ENCODE measurements at places on chromosomes 6 and 20.

DNA sequence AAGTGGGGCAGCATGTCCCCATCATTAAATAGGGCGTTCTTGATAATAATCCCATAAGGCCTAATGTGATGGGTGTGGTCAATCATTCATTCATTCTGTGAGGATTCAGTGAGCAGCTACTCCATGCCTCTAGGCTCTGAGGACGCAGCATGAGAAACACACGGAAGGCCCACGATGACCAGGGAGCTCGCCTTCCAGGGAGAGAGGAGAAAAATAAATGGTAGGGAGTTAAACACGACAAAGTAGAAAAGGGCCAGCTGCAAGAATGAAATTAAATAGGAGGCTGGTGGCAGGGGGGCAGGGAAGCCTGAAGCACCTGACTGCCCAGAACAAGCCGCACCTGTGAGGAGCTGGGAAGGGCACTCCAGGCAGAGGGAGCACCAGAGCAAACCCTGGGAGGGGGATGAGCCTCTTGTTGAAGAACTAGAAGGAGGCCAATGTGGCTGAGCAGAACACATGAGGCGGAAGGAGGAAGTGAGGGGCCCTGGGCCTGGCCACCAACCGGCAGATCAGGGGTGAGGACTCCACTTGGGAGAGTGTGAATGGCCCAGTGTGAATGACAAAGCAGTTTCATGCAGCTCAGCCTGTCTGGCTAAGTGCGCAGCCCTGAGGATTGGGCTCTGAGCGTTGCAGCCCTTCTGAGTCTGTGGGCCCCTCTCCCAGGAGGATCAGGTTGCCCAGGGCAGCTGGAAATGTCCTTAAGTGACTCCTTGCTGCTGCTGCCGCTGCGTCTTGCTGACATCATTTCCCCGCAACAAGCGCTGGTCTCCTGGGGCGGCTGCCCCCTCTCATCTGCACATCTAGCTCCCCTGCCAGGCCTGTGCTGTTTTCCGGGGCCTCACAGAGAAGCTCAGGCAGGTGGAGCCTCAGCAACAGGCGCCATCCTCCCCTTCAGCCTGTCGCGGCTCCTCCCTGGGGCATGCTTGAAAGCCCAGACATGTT lies 99.9 kb downstream of the CDH26 start:
- DNase-seq, result no peak

DNA sequence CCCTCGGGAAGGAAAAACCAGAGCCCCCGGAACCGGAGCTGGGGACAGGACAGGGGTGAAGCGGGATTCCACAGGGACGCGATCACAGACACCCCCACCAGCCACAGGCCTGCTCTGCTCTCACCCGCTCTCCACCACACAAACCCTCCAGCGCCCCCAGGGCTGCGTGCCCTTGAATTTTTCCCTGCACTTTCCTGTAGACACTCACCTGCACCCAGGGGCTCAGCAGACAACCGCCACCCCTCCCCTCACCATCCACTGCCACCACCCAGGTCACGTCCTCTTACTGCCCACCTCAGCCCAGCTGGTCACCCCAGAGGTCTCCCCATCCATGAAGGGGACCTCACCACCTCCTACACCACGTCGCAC lies 631 bp downstream of the ULBP2 start:
- no peak for DNase-seq

DNA sequence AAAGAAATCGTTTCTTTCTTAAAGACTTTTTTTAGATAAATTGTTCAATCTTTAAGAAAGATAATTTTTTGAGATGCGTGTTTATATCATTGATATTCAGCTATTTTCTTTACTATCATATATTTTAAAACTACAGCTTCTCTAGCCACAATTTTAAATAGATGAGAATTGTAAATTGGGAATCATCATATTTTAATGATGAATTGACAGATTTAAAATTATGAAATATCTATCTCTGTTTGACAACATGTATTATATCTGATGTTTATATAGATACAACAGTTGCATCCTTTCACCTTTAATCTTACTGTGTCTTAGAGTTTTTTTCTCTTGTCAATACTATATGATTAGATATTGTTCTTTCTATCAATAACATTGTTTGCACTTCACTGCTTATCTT lies 762.3 kb upstream of the GJE1 start:
- DNase-seq, result no peak

DNA sequence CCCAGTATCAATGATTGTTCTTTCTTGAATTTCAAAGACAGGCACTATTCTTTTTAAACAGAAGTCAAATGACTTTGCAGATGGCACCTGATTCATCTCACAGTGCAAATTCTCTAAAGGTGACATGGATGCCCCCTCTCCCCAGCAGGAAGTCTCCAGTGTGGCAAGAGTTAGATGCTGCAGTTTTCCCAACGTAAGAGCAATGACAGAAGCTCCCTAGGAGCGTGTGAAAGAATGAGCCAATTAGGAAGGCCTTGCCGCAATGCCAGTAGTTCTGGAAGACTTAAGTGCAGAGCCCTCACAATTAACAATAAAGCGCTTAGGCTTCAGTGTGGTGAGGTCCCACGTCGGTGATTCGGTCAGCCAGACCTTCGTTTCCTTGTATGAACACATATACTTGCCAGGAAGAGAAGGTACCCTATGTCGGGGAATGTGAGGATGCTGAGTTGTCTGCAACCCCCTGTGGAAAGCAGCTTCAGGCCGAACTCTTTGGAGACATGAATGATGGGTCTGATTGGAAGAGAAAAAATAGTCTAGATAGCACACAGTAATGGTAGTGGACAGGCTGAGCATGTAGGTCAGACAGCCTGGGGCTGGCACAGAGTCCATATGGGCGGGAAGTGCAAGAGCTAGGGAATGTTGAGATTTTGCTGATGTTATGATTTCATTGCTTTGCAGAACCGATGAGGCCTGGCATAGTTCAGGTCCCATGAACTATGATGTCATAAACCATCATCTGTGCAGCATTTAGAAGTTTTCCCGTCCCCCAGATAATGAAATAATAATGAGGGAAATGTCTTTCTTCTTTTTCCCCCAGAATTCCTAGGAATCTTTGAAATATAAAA lies 132.6 kb downstream of the PHACTR1 start:
- DNase-seq, result no peak

GRCh38 chr6:39330476-39330875 lies 8.0 kb upstream of the KCNK16 start:
- no peak for DNase-seq

DNA sequence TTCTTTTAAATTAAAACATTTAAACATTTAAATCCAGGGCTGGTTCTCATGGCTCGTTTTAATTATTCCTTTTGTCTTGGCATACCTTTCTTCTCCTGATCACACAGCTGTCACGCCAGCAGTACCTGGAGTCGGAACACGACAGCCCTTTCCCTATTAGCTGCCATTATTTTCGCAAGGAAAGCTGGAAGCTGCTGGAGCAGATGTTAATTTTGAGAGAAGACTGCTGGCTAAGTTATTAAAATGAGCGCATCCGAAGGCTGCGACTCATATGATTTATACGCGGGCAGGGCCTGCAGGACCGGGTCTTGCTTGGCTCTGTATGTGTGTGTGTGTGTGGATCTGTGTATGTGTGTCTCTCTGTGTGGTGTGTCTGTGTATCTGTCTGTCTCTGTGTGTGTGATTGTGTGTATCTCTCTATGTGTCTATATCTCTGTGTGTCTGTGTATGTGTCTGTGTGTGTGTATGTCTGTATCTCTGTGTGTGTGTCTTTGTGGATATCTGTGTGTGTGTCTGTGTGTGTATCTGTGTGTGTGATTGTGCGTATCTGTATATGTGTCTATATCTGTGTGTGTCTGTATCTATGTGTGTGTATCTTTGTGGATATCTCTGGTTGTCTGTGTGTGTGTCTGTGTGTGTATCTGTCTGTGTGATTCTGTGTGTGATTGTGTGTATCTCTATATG lies 191.5 kb downstream of the CDH4 start:
- DNase-seq, result no peak

DNA sequence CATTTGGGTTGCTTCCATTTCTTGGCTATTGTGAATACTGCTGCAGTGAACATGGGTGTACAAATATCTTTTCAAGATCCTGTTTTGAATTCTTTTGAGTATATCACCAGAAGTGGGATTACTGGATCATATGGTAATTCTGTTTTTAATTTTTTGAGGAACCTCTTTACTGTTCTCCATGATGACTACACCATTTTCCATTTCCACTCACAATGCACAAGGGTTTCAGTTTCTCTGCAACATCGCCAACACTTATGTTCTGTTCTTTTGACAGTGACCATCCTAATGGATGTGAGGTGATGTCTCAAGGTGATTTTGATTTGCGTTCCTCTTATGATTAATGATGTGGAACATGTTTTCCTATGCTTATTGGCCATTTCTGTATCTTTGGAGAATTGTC lies 214.4 kb upstream of the ZFP64 start:
- DNase-seq, result no peak

DNA sequence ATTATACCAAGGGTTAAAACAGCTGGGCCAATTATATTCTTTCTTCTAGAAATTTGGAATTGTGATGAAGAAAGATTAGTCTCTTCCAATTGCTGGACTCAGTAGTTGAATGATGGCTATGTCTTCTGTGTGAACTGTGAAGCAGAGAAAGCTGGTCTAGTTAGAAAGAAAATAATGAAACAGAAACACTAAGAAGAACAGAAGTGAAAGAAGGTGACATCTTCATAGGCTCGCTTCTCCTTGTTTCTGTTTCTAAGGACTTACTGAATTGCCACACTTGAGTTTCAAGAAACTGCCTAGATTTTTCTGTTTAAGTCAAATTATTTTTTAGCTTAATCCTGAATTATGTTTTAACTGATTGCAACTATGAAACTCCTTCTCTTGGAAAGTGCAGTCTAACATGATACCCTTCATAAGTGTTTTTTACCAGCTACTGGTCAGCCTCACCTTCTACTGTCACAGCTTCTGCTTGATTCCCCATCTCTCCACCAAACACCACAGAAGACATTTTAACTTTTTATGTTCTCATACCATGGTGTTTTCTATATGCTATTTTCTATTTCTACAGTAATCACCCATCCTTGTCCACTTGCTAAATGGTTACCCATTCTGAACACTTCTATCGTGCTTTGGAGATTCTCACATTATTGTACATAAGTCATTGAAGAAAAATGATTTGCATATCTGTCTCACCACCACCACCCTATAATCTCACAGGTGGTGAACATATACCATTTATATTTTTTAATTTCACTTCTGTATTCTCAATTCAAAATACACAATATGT lies 268.8 kb downstream of the GRIK2 start:
- DNase-seq, result no peak

Data from stimulated activated CD8-positive, alpha-beta memory T cell treated with anti-CD3 and anti-CD28 coated beads, Interleukin-4, amount 100 ng/mL, for 4 hours (primary cell).